H1 (cell line): ENCODE measurements at places on chromosomes 2 and 18. TPM values are rescaled to one million over a fixed set of nuclear protein-coding genes. Genes with fewer than 3 reads are reported as not detected.

GRCh38 chr2:62354771-62355561, 151.0 kb downstream of the TMEM17 start:
- peak; percentile 61 for DNase-seq

- DNase-seq: no peak
These were observed 663.6 kb upstream of the NRXN1 start for GRCh38 chr2:51695531-51695930.

GRCh38 chr2:43332653-43333052, 106.2 kb upstream of the ZFP36L2 start:
- DNase-seq: no peak

Gene CELF4
- 1.6 and 2.8 TPM in 2 replicates for polyA plus RNA-seq
